ENCODE measurements at places on chromosomes 5 and 9.
A peak's percentile ranks its signal among the peaks of the same experiment; 100 is the strongest.

DNA sequence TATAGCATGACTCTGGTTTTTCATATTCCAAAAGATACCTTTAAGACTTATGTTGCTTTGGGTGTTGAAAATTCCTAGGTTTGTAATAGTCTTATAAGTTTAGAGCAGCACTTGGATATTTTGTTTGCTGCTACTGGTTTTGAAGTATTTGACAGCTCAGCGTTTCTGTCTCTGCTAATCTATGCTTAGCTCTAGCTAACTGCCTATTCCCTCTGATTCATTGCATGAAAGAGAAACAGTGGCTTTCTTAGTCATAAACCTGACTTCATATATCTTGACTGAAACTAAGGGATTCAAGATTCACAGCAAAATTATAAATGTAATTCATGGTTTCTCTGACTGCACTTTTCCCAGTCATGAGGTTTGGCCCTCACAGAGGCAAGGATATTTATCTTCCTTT, 35.6 kb upstream of the ANXA1 start:
- no peak for DNase-seq

DNA sequence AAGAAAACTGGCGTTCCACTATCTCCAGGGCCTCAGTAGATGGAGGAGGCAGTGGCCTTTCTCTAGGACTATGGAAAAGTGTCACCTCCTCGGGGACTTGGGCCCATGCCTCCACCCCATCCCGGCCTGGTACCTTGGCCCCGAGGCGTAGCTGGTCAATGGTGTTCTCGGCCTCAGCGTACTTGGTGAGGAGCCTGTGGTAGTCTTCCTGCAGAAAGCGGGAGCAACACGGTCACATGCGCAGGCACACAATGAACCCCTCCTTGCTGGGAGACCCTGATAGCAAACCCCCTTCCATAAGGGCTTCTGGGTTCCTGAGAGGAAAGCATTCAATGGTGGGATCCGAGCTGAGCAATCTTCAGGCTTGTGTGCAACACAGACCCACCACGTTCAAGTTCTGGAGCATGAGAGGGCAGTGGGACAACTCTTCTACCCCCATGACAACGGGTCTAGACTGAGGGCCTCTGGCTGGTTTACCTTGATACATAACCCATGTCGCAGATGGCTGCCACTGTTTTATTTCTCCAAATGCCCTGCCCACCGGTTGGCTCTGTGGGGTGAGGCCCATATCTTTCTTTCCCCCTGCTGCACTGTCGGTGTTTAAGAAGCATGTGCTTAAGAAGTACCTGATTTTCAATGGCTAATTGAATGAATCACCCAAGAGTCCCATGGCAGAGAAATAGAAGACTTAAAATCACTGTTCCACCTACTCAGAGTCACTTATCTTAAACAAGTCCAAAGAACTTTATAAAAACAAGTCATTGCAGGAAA, 13.6 kb downstream of the AKNA start:
- DNase-seq, result no peak

DNA sequence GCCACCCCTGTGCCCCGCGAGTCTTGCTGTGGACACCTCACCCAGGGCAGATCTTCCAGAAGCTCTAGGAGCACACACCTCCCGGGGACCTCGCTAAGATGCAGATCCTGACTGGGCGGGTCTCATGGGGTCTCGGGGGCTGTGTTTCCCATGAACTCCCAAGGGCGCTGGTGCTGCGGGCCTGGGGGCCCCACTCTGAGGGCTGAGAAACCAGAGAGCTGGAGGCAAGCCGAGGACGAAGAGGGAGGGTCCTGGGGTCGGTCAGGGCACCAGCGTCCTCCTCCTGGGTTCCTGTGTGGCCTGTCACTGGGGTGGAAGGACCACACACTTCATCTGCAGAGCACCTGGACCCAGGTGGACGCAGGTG, 30.2 kb downstream of the SLC6A3 start:
- DNase-seq, result peak; percentile 59

DNA sequence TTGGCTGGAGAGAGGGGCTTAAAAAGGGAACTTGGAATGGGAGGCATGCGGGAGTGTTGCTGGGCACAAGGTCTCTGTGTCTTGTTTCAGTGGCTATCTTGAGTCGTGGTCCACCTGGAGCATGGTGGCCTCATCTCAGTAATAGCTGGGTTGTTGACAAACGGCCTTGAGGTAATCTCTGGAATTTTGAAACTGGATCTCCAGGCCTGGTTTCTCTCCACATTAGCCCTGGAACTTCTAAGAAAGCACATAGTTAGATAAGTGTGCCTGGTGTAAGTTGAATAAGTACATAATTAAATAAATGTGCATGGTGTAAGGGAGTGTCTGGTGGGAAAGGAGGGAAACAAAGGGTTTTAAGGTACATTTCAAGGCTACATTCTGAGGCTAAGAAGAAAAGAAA, 62.2 kb downstream of the INIP start:
- no peak for DNase-seq

DNA sequence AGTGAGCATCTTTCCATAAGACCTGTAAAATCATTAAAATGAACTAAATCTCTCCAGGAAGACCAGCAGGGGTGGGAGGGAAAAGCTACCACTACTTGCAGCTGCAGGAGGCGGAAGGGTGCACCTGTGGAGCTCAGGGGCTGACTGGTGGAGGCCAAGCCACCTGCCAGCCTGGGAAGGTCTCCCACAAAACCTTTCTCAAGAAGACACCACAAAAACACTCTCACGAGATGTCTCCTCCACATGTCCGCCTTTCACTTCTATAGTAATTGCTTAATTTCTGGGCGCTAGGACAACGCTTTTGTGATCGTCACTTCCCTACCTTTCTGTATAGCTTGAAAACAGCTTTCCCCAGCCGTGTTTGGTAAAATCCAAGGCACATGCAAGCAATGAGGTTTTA, 114.4 kb downstream of the ROR2 start:
- DNase-seq, result no peak

DNA sequence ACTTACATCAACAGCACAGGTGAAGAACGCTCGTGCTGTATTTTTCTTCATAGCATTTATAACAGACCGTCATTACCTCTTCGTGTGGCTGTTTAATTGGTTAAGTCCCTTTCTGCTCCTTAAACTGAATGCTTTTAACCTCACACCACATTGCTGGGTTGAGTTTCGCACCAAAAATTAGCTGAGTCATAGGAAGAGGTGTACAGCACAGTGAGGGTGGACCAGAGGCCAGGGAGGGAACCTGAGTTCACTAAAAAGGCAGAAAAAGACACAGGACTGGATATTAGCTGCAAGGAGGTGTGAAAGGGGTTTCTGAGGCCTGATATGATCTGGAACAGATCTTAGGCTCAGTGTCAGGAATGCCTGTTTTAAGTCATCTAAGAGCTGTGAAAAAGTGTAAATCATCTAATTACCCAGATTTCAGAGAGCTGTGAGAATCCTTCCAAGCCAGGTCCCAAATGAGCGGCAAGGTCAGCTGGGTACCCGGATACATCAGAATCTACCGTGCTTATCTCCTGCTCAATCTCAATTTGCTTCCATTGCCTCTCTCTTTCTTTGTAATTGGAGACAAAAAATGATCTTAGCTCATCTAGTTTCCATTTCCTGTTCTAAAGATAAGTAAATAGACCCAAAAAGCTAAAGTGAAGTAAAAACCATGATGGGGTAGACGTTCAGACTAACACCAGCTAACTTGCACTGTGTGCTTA, 7.1 kb upstream of the CFAP90 start:
- DNase-seq, result no peak

GRCh38 chr5:102869230-102869629, 114.1 kb downstream of the PAM start:
- no peak for DNase-seq

- DNase-seq, result no peak
Measured at GRCh38 chr9:86958203-86958602, 10.9 kb upstream of the GAS1 start.

- DNase-seq, result no peak
Measured at GRCh38 chr5:168530621-168531150, 1.6 kb downstream of the FBLL1 start.

GRCh38 chr5:91166059-91166807, 216.9 kb downstream of the ARRDC3 start:
- DNase-seq, result no peak

DNA sequence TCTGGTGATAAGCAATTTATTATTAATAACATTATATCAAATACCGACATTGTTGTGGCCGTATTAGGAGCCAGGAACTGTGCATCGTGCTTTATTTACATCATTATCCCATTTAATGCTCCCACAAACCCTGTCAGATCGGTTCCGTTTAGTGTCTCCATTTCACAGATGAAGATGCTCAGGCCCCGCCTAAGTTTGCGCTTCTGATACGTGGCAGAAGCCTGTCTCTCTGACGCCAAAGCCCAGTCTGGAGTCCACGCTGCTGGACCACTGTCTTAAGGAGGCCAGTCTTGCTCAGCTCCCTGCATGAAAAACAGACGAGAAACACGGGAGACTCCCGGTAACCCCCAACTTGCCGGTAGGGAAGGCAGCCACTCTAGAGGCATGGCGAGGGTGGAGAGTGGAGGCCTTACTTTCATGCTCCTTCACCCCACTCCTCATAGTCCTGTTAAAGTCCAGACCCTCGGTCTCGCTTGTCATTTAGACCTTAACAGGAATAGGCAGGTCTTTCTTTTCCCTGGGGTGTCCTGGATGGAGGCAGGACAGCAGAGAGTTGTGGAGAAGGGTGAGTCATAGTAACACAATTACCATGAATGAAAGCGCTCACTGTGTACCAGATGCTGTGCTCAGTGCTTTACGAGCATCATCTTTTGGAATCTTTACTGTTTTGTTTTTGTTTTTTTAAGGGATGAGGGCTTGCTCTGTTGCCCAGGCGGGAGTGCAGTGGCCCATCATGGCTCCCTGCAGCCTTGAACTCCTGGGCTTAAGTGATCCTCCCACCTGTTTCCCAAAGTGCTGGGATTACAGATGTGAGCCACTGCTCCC, 872 bp downstream of the TXNDC15 start:
- DNase-seq, result peak; percentile 79

- no peak for DNase-seq
Measured at GRCh38 chr9:98743329-98743728, 34.6 kb upstream of the GABBR2 start.

DNA sequence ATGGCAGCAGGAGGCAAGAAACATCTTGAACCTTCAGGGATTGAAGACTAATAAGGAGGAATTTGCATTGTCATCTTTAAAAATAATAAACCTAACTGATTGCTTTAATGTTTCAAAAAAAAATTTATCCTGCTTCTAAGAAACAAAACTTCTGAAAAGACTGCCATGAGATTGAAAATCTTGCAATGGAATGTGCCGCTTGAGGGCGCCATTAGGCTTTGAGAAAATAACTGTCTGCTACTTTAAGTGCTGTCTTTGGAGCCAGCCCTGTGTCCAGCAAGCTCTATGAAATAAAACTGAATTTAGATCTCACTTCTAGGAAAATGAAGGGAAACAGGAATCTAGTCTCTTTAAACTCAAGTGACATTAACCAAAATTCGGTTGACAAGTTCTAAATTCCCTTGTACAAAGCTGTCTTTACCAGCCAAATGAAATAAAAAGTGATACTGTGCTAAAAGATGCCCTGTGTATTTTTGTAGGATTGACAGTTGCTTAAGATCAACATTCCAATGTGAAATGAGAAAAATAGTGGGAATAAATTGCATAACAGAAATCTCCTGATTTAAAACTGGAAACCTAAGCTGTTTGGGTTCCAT, 79.4 kb downstream of the ESM1 start:
- peak; percentile 79 for DNase-seq

DNA sequence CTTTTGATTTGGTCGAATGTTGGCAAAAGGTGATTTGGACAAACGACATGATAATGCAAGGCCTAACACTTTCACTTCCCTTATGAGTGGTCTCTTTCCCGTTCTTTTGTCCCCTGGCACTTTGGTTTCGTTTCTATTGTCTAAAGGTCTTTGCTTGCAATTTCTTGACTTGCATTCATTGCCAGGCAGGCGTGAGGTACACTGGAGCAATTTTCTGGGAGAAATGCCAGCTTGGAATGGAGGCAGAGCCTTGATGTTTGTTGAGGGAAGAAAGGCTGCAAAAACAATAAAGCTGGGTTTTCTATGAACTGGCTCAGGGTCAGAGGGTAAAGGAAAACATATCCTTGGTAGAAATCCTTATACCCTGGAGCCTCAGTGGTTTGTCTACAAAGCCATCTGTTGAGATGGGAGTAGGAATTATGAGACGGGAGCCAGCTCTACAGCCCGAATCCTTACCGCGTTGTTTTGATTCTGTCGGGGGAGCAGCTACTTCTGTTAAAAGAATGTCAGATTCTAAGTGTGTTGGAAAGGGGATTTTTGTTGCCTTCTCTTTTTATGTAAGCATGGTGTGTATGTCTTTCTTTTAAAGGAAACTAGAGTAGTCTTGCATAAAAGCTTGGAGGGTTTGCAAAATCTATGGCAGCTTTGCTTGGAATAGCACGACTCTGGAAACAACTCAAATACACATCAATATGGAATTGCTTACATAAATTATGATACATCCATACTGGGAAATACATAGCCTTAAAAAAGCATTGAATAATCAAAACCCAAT, 158.9 kb downstream of the RMI1 start:
- DNase-seq, result no peak

DNA sequence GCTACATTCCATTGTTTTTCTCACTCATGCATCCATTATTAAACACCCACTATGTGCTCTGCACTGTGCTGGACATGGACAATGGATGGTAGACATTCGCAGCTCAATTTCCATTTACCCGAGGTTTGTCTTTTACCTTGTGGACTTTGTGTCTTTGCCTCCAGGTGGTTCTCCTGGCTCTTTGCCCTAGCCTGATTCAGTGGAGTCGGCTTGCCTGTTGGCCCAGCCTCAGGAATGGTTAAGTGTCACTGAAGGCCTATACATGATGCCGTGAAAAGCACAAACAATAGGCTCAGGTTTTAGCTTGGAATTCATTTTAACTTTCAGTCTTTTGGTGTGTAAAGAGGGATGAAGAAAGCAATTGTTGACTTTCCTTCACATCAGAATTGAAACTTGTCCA, 16.5 kb upstream of the DMRT3 start:
- DNase-seq, result no peak

- no peak for DNase-seq
Measured at GRCh38 chr5:97762483-97762882, 579.4 kb upstream of the RIOK2 start.

DNA sequence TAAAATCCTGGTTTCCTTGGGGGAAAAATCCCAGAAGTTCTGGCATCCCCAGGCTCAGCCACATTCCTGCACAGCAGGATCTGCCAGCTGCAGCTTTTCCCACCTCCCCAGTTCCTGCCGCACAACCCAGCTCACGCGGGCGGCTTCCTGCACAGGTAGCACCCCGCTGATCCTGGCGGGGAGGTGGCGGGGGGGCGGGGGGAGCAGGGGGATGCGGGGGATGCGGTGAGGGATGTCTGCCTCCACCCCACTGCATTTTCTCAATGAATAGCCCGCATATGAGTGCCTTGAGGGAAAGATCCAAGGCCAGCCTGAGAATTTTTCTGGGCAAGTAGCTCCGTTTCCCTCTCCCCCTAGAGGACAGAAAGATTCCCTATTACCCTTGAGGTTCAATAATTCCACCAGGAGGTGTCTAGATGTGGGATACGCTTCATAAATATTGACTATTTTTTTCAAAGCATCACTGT, 21.1 kb downstream of the GFPT2 start:
- DNase-seq, result peak; percentile 54

DNA sequence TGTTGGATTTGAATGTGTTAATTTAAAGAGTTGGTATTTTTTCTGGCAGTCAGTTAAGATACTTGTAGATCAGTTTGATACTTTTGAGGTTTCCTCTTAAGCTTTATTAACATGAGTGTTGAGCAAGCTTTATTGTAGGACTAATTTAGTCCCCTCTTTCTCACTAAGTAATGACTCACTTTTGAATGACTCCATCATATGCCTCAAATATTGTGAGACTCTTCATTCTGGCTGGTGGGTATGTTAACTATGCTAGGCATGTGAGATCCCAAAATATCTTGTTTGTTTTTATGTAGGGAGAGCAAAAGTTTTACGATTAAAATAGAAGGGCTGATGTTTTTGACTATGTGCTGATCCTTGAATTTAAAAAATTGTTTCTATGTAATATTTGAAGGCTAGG, 355.7 kb downstream of the IZUMO3 start:
- DNase-seq, result no peak

All from aorta (tissue), 5 donors.